ENCODE measurements at places on chromosomes 13 and 19.

DNA sequence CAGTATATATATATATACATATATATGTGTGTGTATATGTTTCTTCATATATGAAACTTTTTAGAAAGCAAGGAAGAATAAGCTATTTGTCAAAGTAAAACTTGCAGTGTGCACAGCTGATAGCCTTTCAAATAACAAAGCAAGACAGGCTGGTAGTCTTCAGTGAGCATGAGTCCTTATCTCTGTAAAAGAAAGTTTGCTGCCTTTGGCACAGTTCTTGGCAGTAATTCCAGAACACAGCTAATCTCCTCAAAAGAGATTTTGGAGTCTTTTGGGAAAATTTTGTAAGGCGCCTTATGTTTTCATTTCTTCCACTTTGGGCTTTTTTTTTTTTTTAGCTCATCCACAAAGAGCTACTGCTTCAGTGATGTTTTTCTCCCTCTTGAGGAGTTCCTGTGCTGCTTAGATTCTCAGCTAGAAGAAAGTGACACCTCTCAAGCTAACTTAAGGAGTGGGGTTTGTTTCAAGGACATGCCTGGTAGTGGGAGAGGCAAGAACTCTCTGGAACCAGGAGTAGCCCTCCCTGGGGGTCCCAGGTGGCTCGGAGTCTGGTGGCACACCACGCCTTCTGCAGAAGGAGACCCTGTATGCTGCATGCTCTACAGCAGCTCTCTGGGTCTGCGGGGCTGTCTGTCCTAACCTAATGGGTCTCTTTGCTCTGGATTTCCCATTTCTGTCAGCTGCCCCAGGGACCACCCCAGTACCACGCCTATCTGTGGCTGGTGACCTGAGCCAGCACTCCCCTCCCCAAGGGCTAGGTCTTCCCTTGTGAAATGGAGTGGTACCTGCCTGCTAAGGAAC is 58.8 kb downstream of the TNFRSF19 start:
- DNase-seq = no peak

DNA sequence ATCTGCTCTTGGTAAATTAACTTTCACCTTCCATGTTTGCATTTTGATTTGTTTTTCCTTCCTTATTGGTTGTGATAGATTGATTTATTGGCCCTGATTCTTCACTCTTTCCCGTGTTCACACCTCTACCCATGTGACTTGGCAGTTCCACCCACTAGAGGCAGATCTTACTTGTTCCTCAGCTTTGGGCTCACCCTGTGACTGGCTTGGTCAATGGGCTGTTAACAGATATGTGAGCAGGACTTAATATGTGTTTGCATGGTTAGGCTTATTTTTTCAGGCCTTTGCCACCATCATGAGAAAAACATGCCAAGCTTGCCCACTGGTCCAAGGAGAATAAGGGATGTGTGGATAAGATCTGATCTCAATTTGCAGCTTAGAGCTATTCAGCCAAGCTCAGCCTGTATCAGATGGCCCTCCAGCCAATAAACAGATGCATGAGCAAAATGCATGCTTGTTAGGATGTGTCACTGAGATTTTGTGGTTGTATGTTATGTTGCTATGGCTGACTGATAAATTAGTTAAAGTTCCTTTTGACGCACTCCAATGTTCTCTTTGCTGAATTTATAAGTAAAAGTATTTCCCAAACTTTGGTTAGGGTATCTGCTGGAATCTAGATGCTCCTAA is 48.0 kb downstream of the RGCC start:
- no peak for DNase-seq

GRCh38 chr13:72506706-72507105 is 220.7 kb downstream of the MZT1 start:
- no peak for DNase-seq

- no peak for DNase-seq
Observed at GRCh38 chr13:41053384-41053826, 7.9 kb upstream of the WBP4 start.

- no peak for DNase-seq
Observed at GRCh38 chr19:45363861-45364459, 6.4 kb downstream of the ERCC2 start.

GRCh38 chr13:24053519-24054251 is 106.8 kb upstream of the SPATA13 start:
- peak; percentile 86 for DNase-seq

DNA sequence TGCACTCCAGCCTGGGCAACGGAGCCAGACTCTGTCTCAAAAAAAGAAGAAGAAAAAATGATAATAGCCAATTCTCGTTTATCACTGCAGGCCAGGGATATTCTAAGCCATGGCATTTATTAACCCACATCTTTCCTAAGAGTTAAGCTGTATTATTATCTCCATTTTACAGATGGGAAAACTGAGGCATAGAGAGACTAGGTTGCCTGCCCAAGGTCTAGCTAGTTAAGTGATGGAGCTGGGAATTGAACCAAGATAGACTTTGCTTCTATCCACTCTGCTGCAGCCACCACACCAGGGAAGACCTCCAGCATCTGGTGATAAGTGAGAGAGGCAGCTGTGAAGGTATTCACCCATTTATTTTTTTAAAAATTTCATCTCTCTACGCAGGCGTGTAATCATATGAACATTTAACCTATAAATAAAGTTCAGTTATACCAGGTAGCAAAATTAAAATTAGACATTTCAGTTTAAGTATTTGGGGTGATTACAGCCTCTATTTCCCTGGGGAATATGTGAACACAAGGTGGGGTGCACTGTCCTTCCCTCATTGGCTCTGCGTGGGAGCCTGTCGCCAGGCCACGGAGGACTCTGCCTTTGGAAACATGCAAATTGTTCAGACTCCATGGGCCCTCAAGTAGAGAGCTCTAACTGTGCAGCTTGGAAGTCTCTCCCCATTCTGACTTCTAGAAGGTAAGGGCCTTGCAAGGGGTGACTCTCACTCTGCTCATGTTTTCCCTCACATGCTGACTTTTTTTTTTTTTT is 157.8 kb downstream of the SIPA1L3 start:
- no peak for DNase-seq

DNA sequence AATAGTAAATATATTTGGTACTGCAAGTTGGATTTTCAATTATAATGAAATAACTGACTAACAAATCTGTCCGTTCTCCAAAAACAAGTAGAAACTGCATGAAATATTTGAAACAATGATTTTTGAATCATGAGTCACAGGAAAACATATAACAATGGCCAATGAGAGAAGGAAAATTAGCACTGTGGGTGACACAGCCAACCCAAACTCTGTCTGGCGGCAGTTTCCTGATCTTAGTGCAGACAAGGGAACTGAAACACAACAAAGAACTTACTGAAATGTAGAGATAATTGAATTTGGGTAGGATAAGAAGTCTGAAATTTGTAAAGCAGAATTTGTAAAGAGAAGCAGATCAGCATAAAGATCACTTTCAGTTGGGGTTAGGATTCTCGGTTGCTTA is 2743.3 kb upstream of the PCDH20 start:
- DNase-seq = no peak

GRCh38 chr13:106176117-106176516 is 359.3 kb downstream of the EFNB2 start:
- no peak for DNase-seq

DNA sequence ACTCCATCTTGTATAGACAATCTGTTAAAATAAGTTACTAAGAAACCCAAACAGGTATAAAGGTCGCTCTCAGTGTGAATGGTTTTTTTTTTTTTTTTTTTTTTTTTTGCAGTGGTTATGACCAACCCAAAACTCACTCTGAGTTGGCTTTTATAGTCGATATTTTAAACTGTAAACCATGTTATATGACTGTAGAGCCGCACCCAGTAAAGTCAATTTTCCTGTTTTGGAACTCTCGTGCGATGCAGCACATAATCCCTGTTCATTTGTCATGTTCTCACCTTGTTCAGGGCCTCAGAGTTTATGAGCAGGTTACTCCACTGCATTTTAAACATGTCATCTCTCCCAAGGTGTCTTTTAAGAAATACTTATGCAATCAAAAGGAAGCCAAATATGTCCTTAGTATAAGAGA is 112.5 kb downstream of the KLF5 start:
- no peak for DNase-seq
